Stimulated activated CD8-positive, alpha-beta memory T cell treated with anti-CD3 and anti-CD28 coated beads, Interleukin-15, amount 100 ng/mL, for 1 hour (primary cell): ENCODE measurements at places on chromosomes 5 and 9.
A peak's percentile ranks its signal among the peaks of the same experiment; 100 is the strongest.

DNA sequence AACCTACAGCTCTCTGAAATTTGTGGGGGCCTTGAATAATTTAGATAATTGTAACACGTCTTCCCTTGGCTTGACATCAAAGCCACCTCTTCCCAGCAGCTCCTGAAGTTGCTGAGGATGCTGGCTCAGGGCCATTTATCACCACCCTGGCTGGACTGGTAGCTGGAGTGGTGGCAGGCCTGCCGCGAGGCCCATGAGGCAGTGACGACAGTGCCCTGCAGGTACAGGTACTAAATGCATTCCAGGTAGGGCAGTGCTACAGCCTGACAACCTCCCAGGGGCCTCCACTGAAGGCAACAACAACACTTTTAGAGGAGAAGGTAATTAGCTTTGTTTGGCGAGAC lies 270.2 kb upstream of the KLF4 start:
- no peak for DNase-seq

DNA sequence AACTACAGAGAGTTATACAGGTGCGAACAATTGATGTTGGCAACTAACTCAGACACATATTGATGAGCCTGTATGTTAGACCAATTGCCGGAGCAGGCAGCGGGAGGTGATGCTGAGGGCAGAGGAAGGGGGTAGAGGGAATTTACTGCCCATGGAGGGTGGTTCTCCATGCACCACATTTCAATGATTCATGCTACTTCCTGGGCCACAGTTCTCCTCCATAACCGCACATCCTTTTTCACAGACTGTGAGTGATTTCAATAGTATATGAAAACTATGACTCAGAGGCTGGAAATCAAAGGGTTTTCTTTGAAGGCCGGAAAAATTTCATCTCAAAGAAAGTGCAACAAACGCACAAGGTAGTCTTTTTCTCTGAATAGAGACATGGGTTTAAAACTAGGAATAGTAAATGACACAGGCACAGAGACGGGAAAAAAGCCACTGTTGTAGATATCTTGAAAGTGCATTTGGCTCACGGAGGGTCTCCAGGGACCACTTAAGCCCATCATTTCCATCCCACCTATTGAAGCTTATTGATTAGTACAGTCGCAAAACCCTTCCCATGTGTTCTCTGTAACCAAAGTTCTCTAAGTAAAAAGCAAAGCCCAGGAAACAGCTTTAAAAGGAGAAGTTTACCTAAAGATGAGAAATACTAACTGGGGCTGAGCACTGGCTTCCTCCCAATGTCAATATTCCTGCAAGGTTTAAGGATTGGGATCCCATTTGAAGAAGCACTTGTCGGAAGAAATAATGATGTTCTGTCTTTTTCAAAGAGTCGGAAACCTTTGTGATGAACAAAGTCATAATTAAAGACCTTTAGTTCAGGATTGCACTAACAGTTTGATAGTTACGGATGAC lies 28.0 kb upstream of the ADAM19 start:
- DNase-seq: peak; percentile 32

DNA sequence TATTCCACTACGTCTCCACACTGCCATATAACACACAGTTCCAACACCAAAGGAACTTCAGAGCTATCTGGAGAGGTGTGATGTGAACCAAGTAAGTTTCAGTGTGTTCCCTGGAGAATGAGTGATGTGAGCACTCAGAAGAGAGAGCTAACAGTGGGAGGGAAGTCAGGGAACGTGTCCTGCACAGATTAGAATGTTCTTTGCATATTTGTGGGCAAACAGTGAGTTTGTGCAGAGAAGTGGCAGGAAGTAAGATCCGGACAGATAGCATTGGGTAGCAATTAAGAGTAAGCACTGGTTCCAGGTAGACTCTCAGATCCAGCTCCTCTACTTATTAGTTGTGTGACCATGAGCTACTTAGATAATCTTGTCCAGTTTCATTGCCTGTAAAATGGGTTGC lies 206.4 kb downstream of the PDZD2 start:
- DNase-seq: no peak

GRCh38 chr5:91311697-91312501 lies 71.2 kb downstream of the ARRDC3 start:
- peak; percentile 37 for DNase-seq

DNA sequence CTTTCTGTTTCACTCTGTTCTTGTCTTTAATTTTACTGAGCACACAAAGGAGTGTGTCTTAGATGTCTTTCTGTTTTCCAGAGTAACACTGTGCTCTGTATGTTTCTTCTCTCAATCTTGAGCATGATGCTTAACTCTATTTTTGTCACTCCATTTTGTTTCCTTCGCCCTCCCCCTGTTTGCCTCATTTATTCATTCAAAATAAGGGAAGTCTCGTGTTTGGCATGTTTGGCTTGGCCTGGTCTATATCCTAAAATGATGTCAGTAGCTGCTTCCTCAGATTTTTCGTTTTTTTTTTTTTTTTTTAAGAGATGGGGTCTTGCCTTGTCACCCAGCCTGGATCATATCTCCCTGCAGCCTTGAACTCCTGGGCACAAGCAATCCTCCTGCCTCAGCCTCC lies 22.0 kb downstream of the ZNF618 start:
- no peak for DNase-seq

DNA sequence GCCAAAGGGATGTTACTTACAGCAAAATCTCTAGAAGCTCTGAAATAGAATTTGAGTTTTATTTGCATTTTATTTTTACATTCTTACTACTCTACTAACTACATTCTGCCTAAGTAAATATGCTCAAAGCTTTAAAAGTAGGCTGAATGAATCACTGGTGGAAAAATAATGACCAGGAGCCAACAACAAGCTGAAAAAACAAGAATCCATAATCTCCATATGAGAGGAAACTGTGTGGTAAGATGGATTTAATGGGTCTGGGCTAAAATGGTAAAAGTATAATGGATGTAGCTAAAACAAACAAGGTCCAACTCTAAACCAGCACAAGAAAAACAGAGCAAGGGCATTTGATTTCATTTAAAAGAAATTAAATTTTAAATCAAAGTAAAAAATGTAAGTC lies 525.8 kb upstream of the FTMT start:
- DNase-seq: no peak

DNA sequence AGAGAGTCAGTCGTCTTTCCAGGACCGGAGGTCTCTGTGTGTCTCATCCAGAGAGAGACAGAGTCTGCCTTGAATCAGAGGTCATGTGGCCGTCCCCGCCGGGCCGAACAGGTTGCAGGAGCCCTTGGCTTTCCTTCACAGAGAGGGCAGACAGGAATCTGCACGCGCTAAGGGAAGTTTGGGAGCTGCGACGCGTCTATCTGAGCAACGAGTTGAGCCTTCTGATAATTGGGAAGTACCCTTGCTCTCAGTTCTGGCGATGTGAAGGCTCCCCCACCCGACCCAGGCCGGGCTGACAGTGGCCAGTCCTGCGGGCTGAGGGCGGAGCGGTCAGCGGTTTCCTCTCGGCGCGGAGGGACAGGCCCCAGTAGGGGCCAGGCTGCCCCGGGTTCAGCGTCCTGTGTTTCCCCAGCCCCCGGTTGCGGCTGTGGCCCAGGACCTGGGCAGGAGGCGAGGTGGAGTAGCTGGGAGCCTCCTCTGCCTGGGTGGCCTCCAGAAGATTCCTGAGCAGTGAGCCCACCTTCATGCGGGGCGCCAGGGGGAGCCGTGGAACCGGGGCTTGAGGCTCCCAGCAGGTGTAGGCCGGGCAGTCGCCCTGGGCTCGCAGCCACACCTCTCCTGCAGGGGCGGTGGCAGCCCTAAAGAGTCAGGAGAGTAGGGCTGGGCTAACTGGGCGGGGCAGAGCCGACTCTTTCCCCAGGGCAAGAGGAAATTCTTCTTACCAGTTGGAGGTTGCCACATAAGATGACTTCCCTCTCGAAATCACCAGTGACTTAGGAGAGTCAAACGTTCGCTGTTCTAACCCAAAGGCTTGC lies 13.9 kb downstream of the NR2F1 start:
- DNase-seq: no peak

GRCh38 chr5:28954074-28954473 lies 1915.7 kb upstream of the CDH9 start:
- no peak for DNase-seq

- no peak for DNase-seq
Observed at GRCh38 chr5:1039706-1040260, 31.2 kb downstream of the NKD2 start.

DNA sequence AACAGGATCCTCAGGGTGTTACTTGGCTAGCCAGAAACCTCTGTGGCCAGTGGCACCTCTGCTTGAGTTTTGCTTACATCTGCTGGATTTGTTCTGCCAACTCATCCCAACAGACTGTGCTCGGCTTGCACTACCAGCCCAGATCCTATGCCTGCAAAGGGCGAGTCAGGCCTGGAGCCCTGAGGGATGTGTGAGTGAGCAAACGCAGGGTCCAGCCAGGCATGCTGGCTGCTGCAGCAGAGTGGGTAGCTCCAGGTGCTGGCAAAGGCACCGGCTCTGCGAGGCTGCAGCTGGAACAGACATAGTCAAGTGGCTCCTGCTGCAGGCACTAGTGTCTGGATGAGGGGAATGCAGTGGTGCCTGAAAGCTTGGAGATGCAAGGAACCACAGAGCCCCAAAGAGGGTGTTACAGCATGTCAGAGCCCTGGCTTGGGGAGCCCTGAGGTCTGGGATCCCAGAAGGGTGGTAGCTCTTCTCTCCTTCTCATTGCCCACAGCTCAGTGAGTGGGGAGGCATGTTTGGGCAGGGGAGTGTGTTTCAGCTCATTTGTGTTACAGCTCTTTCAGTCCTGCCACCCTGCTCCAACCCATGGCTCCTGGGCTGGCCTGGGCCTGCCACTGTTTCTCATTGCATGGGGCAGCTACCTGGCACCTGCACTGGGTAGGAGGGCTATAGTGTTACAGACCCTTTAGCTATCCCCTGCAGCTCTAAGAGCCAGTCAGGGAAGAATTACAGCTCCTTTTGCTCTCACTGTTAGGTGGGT lies 332.6 kb downstream of the TAF11L14 start:
- no peak for DNase-seq

GRCh38 chr5:76099756-76100155 lies 16.6 kb downstream of the SV2C start:
- no peak for DNase-seq

- DNase-seq: no peak
Observed at GRCh38 chr5:174827558-174827957, 103.2 kb downstream of the MSX2 start.

GRCh38 chr5:73666891-73667290 lies 40.9 kb downstream of the ARHGEF28 start:
- DNase-seq: no peak

DNA sequence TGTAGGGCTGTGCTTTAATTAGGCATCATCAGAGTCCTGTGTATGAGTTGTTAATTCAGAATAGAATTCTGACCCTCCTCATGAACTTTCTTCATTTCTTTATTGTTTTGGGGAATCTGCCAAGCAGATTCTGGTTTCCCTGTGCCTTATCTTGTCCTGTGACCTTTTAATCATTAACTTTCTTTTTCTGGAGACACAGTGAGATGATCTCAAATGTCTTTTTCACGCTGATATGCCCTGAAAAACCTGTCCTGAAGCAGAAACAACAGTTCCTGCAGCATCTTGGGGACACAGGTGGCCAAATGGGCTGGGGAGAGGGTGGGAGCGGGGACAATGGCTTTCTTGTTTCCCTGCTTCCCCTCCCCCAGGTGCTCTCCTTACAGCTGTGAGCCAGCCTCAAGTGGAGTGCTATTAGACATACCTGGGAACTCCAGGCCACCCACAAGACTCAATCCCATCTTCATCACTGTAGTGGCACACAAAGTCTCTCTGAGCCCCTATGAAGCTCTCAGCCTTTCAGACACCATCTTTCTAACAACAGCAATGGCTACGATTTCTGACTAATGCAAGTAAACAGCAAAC lies 213.8 kb downstream of the ATP10B start:
- no peak for DNase-seq

DNA sequence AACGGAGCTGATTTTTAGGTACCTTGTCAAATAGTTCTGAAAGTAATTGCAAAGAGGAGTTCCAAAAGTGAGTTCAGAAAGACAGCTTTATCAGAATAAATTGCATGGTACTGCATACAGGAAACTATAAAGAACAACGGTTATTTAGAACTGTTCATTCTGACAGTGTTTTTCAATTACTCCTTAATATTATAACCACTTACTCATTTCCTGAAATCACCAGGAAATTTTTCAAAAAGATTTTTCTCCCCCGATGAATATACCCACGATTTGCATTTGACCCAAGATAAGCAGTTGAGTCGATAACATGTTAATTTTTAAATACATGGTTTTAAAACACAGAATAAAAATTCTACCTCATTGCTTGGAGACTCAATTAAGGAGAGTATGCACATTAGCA lies 9.4 kb downstream of the DOCK8 start:
- DNase-seq: no peak

- DNase-seq: no peak
Observed at GRCh38 chr5:72107131-72107900, at the start of gene MAP1B. Gene MAP1B (plus strand): TSS chr5:72107475. CDS start chr5:72107532, 57 bp downstream.

- DNase-seq: no peak
Observed at GRCh38 chr5:30765227-30765626, 428.3 kb upstream of the CDH6 start.

- no peak for DNase-seq
Observed at GRCh38 chr9:114401344-114401743, 13.6 kb upstream of the AKNA start.

- DNase-seq: no peak
Observed at GRCh38 chr5:140027807-140028206, 15.3 kb downstream of the NRG2 start.

- no peak for DNase-seq
Observed at GRCh38 chr9:95938724-95939123, 63.2 kb downstream of the ERCC6L2 start.

DNA sequence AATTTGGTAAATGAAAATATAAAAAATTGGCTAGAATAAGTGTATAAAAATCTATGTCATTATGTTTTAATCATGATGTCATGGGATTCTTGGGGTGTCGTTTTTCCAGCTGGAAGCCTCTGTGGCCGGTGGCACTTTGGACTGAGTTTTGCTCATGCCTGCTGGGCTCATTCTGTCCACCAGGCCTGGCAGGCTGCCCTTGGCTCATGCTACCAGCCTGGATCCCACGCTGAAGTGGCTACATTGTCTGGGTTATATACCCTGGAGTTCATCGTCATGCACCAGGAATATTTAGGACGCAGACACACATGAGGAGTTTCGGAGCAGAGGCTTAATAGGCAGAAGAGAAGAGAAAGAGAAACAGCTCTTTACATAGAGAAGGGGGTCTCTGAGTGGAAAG lies 1913.7 kb upstream of the WWC1 start:
- no peak for DNase-seq

GRCh38 chr9:122446819-122447484 lies 30.8 kb downstream of the OR1J1 start:
- DNase-seq: no peak

GRCh38 chr5:67474597-67475238 lies 278.1 kb upstream of the CD180 start:
- DNase-seq: no peak

GRCh38 chr9:68749579-68750159 lies 44.6 kb downstream of the PIP5K1B start:
- DNase-seq: no peak

DNA sequence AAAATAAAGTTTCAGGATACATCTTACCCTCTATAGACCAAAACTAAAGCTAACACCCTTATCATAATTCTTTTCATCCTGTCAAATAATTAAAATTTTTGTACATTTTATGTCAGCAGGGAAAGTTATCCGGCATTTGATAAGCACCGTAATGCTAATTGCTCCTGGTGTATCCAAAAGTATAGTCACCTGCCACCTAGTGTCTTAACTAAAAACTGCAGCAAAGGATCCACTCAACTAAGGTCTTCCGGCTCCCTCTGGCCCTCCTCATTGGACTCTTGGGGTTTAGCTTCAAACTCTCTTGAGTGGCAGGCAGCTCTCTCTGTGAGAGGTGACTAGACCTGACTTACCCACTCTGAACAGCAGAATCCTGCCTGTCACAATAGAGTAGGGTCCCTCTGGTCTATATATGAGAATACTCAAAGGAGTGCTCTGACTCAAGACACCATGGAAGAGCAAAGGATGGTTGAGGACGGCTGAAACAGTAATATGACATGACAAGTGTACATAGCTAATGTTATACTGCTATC lies 60.4 kb upstream of the CAST start:
- DNase-seq: peak; percentile 20
